Stimulated activated CD4-positive, alpha-beta T cell treated with anti-CD3 and anti-CD28 coated beads, TNF-alpha, amount 100 ng/mL, for 24 hours (primary cell): ENCODE measurements at places on chromosomes 7 and 10.

GRCh38 chr10:113414543-113414942 is 138.3 kb upstream of the HABP2 start:
- DNase-seq = no peak

DNA sequence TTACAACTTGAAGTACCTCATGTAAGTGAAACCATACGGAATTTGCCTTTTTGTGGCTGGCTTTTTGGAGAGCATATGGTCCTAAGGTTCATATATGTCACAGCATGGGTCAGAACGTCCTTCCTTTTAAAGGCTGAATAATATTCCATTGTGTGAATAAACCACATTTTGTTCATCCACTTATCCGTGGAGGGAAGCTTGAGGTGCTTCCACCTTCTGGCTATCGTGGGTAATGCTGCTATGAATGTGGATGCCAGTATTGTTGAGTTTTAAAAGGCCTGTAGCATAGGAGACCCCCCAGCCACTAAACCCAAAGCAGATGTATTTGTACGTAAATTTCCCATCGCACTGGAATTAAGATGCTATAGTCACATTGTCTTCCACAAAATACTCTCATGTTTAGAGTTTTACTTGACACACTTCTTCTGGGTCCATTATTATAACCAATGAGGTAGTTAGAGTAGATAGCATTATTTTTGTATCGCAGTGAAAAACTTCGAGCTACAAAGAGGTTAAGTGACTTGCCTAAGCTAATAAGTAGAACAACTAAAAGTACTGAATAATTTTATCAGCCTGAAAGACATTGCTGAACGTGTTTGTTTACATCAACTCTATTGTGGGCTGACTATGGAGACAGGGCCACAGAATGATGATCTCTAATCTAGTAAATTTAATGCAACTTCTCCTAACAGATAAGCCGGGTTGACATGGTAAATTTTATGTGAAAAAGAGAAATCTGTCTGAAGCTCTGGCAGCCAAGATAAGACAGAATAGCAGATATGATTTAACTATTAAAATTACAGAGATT is 183.0 kb upstream of the CTBP2 start:
- no peak for DNase-seq

DNA sequence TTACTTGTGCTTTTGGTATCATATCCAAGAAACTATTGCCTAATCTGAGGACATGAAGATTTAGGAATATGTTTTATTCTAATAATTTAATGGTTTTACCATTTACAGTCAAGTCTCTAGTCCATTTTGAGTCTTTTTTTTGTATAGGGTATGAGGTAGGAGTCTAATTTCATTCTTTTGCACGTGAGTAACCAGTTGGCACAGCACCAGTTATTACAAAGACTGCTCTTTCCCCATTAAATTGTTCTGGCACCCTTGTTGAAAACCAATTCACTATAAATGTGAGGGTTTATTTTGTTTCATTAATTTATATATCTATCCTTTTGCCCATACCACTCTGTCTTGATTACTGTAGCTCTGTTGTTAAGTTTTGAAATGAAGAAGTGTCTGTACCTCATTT is 381.6 kb downstream of the SUGCT start:
- DNase-seq = no peak

- DNase-seq = no peak
Measured at GRCh38 chr7:45643630-45644029, 69.5 kb downstream of the ADCY1 start.

DNA sequence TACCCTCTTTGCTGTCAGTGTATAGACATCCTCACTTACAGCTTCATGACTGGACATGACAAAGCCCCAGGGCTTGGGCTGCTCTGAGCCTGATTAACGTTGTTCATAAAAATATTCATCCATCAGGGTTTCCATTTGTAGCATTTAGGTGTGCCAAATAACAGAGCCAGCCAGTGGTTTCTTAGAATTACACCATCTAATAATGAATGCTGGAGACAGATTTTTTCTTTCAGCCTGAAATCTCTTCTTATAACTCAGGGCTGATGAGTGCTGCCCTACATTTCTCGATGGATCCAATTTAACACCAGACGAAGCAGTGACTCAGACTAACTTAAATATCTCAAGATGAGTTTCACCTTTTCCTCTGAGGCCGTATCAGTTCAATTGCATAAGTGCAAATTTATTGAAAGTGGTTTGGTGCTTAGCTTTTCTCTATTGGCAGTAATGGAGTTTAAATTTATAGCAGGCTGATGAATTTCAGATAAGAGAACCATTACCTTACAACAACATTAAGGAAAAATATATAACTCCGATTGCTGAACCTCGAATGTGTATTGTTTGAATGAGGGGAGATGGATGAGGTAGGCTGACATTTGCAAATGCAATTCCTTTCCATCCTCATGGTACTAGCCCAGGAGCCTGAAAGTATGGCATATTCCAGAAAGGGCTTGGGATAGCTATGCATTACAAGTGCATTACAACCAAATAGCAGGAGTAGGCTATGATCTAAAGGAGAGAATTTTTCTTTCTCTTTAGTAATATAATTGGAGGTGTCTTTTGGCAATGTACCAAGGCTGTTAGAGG is 900.6 kb downstream of the KCNMA1 start:
- no peak for DNase-seq
